Ovary (tissue), 10 donors: ENCODE measurements at places on chromosomes 3 and 15. TPM values are rescaled to one million over a fixed set of nuclear protein-coding genes. Genes with fewer than 3 reads are reported as not detected.

The DNAH1 gene
- total RNA-seq, result 8.1 TPM

GRCh38 chr3:103112273-103112672, 677.5 kb downstream of the ZPLD1 start:
- H3K4me1 ChIP-seq, result no peaks in the 10 kb centered on the region
- DNase-seq, result no peak
- no peak overlapping the region for H3K4me3 ChIP-seq
- H3K36me3 ChIP-seq, result no peaks in the 10 kb centered on the region

- H3K27ac ChIP-seq, result no peak overlapping the region
- no peak for DNase-seq
- H3K36me3 ChIP-seq, result no peaks in the 10 kb centered on the region
- no peak overlapping the region for H3K4me3 ChIP-seq
- peaks cover 2% of the 10 kb centered on the region for H3K4me1 ChIP-seq
Observed at GRCh38 chr3:66302288-66302687, 81.5 kb downstream of the SLC25A26 start.

- no peaks in the 10 kb centered on the region for H3K4me1 ChIP-seq
- no peak overlapping the region for H3K4me3 ChIP-seq
- no peak overlapping the region for H3K27ac ChIP-seq
- H3K27me3 ChIP-seq, result no peaks in the 10 kb centered on the region
- no peaks in the 10 kb centered on the region for H3K36me3 ChIP-seq
Observed at GRCh38 chr3:116561529-116561928, 116.2 kb upstream of the LSAMP start.

DNA sequence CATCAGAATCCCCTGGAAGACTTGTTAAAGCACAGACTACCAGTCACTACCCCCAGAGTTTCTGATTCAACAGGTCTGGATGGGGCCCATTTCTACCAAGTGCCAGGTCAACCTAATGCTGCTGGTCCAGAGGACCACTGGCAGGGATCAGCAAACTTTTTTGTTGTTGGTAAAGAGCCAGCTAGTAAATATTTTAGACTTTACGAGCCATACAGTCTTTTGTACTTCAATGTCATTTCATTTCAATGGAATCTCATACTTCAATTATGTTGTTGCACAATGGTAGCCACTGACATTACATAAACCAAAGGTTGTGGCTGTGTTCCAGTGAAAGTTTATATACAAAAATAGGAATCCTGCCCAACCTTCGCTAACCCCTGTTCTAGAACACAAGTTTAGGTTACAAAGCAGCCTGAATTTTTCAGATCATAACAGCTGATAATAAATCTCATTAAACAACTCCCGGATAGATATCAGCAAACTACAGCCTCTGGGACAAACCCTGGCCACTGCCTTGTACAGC, 28.7 kb downstream of the ULK4 start:
- H3K27me3 ChIP-seq, result no peaks in the 10 kb centered on the region
- H3K4me3 ChIP-seq, result no peak overlapping the region
- H3K27ac ChIP-seq, result no peak overlapping the region
- H3K36me3 ChIP-seq, result no peaks in the 10 kb centered on the region
- no peaks in the 10 kb centered on the region for H3K4me1 ChIP-seq

- no peaks in the 10 kb centered on the region for H3K4me1 ChIP-seq
- no peak overlapping the region for H3K27ac ChIP-seq
- H3K36me3 ChIP-seq, result no peaks in the 10 kb centered on the region
- H3K4me3 ChIP-seq, result no peak overlapping the region
Observed at GRCh38 chr15:58444658-58445332, 13.0 kb downstream of the LIPC start.

DNA sequence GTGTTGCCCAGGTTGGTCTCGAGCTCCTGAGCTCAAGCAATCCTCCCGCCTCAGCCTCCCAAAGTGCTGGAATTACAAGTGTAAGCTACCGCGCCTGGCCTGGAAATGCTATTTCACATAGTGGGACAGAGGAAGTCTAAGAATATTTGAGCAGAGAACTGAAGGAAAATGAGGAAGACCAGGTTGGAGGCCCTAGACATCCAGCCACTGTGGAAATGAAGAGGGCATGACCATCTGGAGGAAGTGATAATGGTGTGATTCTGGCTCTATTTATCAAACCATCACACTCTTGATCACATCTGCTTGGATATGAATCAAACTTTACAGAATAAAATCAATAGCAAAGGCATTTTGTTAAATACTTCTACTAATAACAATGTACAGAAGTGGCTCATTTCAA, 65.9 kb upstream of the ARHGEF3 start:
- H3K36me3 ChIP-seq, result no peaks in the 10 kb centered on the region
- no peak overlapping the region for H3K27ac ChIP-seq
- DNase-seq, result no peak

GRCh38 chr3:174488527-174488926, 370.6 kb upstream of the NAALADL2 start:
- no peaks in the 10 kb centered on the region for H3K36me3 ChIP-seq
- no peak overlapping the region for H3K4me3 ChIP-seq
- no peak for DNase-seq
